ENCODE measurements at places on chromosomes 16 and 17. TPM values are rescaled to one million over a fixed set of nuclear protein-coding genes. Genes with fewer than 3 reads are reported as not detected.

The TBX2 gene
- 134 TPM for total RNA-seq

The RNF227 gene
- total RNA-seq = 2.8 TPM

The RFNG gene
- 36.8 TPM for total RNA-seq

The ABCC11 gene
- 0.44 TPM for total RNA-seq

The HSD11B2 gene
- 0.66 TPM for total RNA-seq

The C1QTNF8 gene
- not detected for total RNA-seq

The KRTAP9-4 gene
- not detected for total RNA-seq

The CA7 gene
- total RNA-seq = not detected

The EIF1 gene
- 236 TPM for total RNA-seq

The FOXN1 gene
- total RNA-seq = not detected

The CTRB2 gene
- total RNA-seq = not detected

The SPNS3 gene
- not detected for total RNA-seq

The TNP2 gene
- not detected for total RNA-seq

The MYO15B gene
- 6.1 TPM for total RNA-seq

The KRT33B gene
- not detected for total RNA-seq

The PNMT gene
- not detected for total RNA-seq

The CCDC154 gene
- total RNA-seq = 0.29 TPM

The PARD6A gene
- 0.44 TPM for total RNA-seq

The CCL8 gene
- 1.2 TPM for total RNA-seq

The GNG13 gene
- total RNA-seq = not detected

The CPNE7 gene
- 31.6 TPM for total RNA-seq

The SHISA9 gene
- total RNA-seq = under 0.01 TPM

The GDE1 gene
- total RNA-seq = 74.9 TPM

The TRPV3 gene
- 1.0 TPM for total RNA-seq

The SNAI3 gene
- not detected for total RNA-seq

The SRCIN1 gene
- under 0.01 TPM for total RNA-seq

The EPN3 gene
- total RNA-seq = under 0.01 TPM

The MRC2 gene
- total RNA-seq = 311 TPM

The USP7 gene
- 56.4 TPM for total RNA-seq

The SMARCD2 gene
- 120 TPM for total RNA-seq

The CRYBA1 gene
- 0.15 TPM for total RNA-seq

The TMIGD1 gene
- total RNA-seq = not detected

The PPL gene
- 51.5 TPM for total RNA-seq

The SLX1B gene
- total RNA-seq = 16.7 TPM

The OR1A1 gene
- total RNA-seq = not detected

Data from smooth muscle cell of trachea (primary cell).